ENCODE measurements at places on chromosomes 6 and 20.

- DNase-seq, result no peak
Observed at GRCh38 chr6:6723921-6724538, 135.5 kb downstream of the LY86 start.

DNA sequence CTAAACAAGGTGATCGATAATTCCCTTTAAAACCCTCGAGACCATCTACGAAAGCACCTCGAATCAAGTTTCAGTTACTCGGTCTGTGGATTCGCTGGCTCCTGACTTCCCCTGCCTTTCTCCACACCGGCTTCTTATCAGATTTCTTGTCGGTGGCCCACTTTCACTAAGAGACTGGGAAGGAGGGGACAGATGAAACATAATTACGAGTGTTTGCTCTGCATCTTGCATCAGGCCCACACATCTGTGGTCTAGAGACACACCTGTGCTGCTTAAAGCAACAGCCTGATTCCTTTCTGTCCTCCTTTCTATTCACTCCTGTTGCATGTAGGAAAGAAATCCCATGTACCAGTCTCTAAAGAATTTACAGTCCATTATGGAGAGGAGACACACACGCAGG lies 37.7 kb downstream of the INSM1 start:
- DNase-seq, result no peak

GRCh38 chr6:35620706-35621105 lies 68.0 kb downstream of the FKBP5 start:
- DNase-seq, result no peak

DNA sequence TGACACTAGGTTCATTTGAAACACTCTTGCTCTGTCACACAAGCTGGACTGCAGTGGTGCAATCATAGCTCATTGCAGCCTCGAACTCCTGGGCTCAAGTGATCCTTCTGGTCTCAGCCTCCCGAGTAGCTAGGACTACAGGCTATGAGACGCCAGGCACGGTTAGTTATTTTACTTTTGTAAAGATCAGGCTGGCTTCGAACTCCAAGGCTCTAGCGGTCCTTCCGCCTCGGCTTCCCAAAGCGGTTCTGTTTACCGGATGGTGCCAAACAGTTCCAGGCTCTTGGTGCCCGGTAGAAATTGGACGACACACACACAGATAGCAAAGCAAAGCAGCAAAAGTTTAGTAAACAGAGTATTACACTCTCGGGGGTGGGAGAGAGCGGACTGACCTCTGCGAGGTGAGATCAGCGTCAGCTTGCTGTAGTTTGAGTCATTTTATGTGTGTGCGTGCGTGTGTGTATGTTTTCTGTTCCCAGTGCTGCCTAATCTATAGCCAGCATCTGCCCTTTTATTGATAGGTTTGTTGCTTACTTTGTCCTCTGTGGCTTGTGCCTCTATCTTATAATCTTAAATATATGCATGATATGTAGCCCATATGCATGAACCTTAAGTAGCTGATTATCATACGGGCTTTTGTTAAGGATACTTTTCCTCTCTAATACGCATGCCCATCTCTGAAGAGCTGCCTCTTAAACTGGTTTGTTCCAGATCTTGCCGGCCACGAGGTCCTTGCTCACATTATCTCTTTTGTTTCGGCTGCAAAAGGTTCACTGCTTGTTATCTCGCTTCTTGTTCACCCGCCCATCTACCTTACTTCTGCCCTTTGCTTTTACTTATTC lies 75.2 kb downstream of the OR2B2 start:
- no peak for DNase-seq

DNA sequence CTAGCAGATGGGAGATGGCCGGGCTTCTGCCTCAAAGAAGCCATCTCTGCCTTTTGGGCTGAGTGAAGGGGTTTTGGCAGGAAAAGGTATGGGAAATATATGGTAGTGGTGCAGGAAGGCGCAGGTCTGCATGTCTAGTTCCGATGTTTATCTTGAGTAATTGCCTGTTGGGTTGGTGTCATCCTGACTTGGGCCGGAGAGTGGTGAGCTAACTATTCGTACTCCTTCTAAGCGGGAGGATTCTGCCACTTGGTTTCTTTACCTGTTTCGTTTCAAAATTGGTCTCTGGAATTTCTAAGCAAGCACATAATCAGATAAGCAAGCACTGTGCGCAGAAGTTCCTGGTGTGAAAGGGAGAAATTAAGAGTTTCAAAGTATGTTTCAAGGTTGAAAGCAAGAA lies 229.6 kb downstream of the SAMD5 start:
- DNase-seq, result no peak

DNA sequence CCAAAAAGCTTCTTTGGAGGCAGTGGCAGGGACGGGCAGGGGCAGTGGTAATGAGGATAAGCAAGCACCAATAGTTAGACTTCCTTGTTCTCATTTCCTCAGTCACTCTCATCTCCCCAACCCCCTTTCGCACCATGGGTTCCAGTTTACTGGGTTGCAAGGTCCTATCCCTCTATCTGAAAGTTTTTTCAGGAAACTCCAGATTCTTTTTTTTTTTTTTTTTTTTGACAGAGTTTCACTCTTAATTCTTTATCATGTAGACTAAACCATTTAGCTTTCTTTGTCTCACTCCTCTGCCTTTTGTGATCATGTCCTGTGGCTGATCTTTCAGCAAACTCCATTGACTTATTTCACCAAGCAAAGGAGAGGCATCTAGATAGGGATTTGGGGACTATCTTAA lies 51.4 kb upstream of the GMDS start:
- no peak for DNase-seq

Measured in stimulated activated CD8-positive, alpha-beta memory T cell treated with anti-CD3 and anti-CD28 coated beads, Interleukin-4, amount 100 ng/mL, for 4 hours (primary cell).